ENCODE measurements at places on chromosomes 1 and 21.

DNA sequence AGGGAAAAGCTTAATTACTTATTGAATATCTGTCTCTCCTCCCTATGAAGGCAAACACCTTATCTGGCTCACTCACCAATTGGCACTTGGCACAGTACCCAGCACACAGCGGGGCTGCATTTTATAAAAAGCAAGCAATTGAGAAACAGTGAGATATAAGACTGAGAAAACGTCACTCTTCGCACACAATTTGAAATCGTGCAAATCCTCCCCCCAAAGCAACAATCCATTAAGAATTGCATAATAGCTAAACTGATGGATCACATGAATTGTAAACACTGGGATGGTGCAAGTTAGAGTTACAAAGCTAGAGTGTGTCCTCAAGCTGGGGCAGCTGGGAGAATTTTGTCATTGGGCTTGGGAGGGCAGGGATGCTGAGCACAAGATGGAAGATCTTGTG, 27.1 kb downstream of the PRDX6 start:
- no peak for DNase-seq

GRCh38 chr1:22263359-22263758, 120.5 kb upstream of the WNT4 start:
- no peak for DNase-seq

DNA sequence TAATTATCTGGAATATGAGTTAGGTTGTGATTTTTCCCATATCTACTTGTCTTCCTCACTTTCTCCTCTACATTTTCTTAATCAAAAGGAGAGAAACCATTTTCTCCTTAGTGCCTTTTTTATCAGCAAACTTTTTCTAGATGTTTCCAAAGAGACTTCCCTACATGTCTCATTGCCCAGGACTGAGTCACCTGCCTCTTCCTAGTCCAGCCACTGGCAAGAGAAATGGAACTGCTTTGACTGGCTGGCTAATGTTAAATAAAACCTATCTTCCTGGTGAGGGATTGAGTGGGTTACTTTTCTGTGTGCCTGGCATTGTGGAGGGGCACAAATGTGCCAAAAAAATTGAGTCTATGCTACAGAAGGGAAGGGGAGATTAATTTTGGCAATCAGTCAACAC, 52.1 kb upstream of the CD5L start:
- DNase-seq = no peak

GRCh38 chr21:45167796-45168222, 93.4 kb downstream of the ADARB1 start:
- DNase-seq = no peak

DNA sequence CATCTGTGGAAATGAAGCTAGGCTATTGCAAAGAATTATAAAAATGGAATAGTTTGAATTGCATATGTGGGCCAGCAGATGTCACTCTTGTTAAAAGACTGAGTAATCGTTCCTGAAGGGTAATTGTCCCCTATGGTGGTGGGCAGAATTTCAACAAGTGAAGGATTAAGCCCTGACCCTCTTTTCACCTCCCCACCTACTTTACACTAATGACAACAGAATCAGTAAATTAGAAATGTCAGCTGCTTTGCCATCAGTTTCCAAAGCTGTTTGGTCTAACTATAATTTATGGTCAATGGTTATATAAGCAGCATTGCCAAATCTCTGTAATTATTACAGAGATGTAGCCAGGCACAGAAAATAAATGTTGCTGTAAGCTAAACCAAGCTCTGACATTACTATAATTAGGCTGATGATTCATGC, 898.6 kb downstream of the AMY1C start:
- DNase-seq = peak; percentile 85

GRCh38 chr21:45330851-45331261, 43.2 kb upstream of the POFUT2 start:
- DNase-seq = no peak

DNA sequence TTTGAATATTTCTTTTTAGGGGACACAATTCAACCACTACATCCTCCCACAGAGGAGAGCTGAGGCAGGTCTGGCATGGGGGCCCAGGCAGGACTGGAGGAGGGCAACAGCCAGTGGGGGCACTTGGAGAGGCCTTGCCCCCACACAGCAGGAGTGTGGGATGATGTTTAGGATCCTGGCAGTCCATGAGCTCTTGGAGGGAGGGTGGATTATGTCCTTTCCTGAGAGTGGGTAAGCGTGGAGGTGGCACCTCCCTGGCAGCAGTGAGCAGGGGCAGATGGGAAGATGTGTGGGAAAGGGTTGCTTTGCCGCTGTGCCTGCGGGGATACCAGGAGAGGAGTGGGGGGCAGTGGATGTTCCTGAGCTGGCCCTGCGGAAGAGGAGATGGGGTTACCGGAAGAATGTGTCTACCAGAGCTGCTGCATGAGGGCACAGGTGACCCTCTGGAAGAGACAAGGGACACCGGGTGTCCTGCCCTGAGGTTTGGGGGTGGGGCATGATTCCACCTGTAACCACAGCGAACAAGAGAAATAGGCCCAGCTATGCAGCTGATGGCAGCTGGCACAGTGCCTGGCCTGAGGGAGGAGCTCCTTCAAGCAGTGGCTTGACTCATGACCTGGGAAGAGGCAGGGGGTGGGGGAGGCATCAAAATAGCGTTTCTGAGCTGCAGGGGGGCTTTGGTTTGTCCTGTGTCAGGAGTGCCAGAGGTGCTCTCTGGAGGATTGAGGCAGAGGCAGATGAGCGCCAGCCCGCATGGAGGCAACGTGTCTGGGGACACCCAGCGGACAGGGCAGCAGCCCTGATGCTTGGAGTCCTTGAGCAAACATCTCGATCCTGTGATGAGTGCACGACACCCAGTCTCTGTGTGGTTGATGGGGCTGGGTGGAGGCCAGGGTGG, 123.9 kb upstream of the TMPRSS2 start:
- no peak for DNase-seq
